ENCODE measurements at places on chromosomes 3 and 15. TPM values are rescaled to one million over a fixed set of nuclear protein-coding genes. Genes with fewer than 3 reads are reported as not detected.

ITPKA gene
- total RNA-seq, result 1.9 TPM

GOLGA8N gene
- 0.16 TPM for total RNA-seq

NMB gene
- 24.9 TPM for total RNA-seq

SLC4A7 gene
- 93.8 TPM for total RNA-seq

PLEKHO2 gene
- 14.5 TPM for total RNA-seq

ONECUT1 gene
- total RNA-seq, result 0.58 TPM

TMEM42 gene
- total RNA-seq, result 27.7 TPM

MNS1 gene
- 8.3 TPM for total RNA-seq

WDR49 gene
- total RNA-seq, result not detected

LRRC49 gene
- total RNA-seq, result 9.9 TPM

THPO gene
- total RNA-seq, result not detected

SPINK8 gene
- not detected for total RNA-seq

CDC25A gene
- 53.0 TPM for total RNA-seq

NR2E3 gene
- 0.19 TPM for total RNA-seq

LSM3 gene
- total RNA-seq, result 13.1 TPM

HRG gene
- not detected for total RNA-seq

PDIA5 gene
- total RNA-seq, result 7.5 TPM

GOLGA8S gene
- not detected for total RNA-seq

CCDC54 gene
- total RNA-seq, result not detected

GHSR gene
- not detected for total RNA-seq

TRIM42 gene
- not detected for total RNA-seq

MED12L gene
- total RNA-seq, result 1.5 TPM

IL16 gene
- total RNA-seq, result 1.6 TPM

ACAD9 gene
- total RNA-seq, result 37.2 TPM

CAMK2N2 gene
- 0.23 TPM for total RNA-seq

ANKRD63 gene
- 0.37 TPM for total RNA-seq

VILL gene
- 2.0 TPM for total RNA-seq

ACKR2 gene
- not detected for total RNA-seq

CORO2B gene
- 10.9 TPM for total RNA-seq

RLBP1 gene
- total RNA-seq, result 3.7 TPM

TMEM108 gene
- 0.45 TPM for total RNA-seq

SPATA12 gene
- not detected for total RNA-seq

OSTN gene
- total RNA-seq, result not detected

MORC1 gene
- total RNA-seq, result not detected

ZNF106 gene
- 27.5 TPM for total RNA-seq

PTH1R gene
- total RNA-seq, result 0.23 TPM

EHHADH gene
- total RNA-seq, result 2.5 TPM

FAM107A gene
- total RNA-seq, result not detected

GRK7 gene
- total RNA-seq, result not detected

ZFYVE19 gene
- 28.2 TPM for total RNA-seq

POLQ gene
- total RNA-seq, result 13.3 TPM

LDHAL6B gene
- total RNA-seq, result not detected

PLSCR4 gene
- total RNA-seq, result 0.75 TPM

ISLR2 gene
- not detected for total RNA-seq

ZNF592 gene
- 11.2 TPM for total RNA-seq

CYP11A1 gene
- 2.0 TPM for total RNA-seq

SNTN gene
- total RNA-seq, result not detected

CDCP1 gene
- total RNA-seq, result 5.4 TPM

OR5K2 gene
- total RNA-seq, result not detected

PDHB gene
- total RNA-seq, result 309 TPM

CNTN4 gene
- 5.8 TPM for total RNA-seq

FAM174B gene
- 1.5 TPM for total RNA-seq
